ENCODE measurements at places on chromosomes 1 and 21.

- no peak for DNase-seq
Observed at GRCh38 chr1:223535319-223535718, 130.2 kb downstream of the CAPN8 start.

GRCh38 chr1:75396745-75397144 is 214.2 kb downstream of the SLC44A5 start:
- no peak for DNase-seq

GRCh38 chr1:15384301-15384901 is 25.3 kb upstream of the EFHD2 start:
- DNase-seq: no peak

DNA sequence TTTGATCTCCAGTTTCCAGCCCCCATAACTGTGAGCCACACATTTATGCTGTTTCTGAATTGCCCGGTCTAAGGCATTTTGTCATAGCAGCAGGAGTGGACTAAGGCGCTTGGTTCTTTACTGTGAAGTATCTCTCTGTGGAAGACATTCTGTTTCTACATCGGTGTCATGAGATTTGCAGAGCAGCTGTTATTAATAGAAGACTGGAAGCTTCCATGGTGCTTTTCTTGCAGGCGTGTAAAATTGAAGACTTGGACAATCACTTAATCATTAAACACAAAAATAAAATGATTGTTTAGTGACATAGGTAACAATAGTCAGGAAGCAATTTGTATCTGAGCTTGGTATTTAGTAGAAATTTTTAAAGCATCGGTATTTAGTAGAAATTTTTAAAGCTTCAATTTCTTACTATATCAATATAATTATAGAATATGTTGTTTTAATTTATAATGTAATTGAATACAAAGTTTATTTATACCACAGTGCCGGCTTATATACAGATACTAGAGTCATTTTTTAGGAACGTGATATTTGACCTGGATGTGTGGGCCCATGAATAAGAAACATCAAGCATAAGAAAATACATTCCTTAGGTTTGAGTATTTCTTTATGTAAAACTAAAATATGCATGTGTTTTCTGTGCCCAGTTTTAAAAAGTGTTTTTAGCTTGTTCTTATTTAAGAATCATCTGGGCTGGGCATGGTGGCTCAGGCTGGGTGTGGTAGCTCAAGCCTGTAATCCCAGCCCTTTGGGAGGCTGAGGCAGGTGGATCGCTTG is 60.6 kb upstream of the COL6A1 start:
- DNase-seq: no peak

- DNase-seq: no peak
Observed at GRCh38 chr1:24871306-24871901, 58.7 kb downstream of the RUNX3 start.

DNA sequence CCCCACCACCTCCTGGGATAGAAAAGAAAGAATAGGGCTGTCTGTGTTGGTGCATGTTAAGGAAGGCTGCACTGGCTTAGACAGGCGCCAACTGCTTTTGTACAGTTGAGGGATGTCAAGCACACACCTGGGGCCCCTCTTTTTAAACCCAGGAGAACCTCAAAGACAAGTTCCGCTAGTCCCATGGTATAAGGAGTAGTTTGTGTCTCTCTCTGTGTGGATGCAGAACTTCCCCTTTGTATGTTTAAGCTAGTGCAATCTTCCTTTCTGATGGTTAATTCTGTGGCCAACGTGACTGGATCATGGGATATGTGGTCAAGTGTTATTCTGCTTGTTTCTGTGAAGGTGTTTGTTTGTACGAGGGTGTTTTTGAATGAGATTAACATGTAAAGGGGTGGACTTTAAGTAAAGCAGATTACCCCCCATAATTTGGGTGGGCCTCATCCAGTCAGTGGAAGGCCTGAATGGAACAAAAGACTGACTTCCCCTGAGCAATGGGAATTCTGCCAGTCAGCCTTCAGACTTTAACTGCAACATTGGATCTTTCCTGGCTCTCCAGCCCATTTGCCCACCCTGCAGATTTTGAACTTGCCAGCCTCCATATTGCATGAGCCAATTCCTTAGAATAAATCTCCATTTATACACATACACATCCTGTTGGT is 9.5 kb upstream of the DUSP10 start:
- DNase-seq: no peak

GRCh38 chr1:152061952-152062351 is 25.1 kb upstream of the S100A11 start:
- no peak for DNase-seq

DNA sequence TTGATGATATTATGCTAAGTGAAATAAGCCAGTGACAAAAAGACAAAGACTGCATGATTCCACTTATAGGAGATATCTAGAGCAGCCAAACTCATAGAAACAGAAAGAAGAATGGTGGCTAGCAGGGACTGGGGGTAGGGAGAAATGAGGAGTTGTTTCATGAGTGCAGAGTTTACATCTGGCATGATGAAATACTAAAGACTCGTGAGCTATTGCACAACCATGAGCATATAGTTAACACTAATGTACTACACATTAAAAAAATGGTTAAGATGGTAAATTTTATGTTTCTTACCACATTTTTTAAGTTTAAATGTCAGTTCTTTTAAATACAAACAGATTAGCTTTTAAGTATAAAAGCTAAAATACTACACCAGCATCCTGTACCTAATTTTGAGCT is 57.8 kb downstream of the ESRRG start:
- no peak for DNase-seq

DNA sequence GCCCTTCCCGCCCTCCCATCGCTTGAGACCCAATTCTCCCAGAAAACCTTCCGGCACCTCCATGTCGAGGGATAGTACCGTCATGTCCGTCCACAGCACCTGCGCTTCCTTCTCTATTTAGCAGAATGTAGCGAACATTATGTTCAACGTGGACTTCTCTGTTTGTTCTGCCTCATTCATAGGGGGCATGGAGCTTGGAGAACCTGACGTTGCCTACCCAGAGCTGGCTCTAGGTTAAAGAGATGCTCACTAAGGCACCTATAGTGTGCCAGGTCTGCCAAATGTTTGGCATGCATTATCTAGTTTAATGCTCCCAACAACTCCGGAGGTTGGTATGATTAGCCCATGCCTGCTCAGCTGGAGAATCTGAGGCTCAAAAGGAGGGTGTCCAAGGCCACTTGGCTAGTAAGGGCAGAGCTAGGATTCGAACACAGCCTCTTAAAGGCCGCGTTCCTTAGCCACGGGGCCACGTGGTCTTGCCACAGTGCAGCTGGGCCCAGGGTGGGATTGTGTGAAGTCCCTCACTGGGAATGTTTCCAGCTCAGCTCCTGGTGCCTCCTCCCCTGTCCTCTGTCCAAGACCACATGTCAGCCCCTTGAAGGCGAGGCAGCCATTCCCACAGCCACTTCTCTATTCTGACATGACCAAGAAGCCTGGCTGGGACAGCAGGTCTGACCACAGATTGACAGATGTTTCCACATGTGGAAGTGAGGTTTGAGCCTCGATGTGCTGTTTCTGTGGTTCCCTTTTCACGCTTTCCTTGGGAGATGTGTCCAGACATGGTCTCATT is 57.8 kb downstream of the RUNX3 start:
- no peak for DNase-seq

GRCh38 chr1:245096311-245097066 is 58.3 kb upstream of the KIF26B start:
- DNase-seq: no peak

Measured in activated gamma-delta T cell treated with anti-CD3 and anti-CD28 coated beads, Interleukin-2, amount 50 U/mL, for 16 hours (primary cell).